Endodermal cell (in vitro differentiated cells): ENCODE measurements at places on chromosomes 12 and 14. TPM values are rescaled to one million over a fixed set of nuclear protein-coding genes. Genes with fewer than 3 reads are reported as not detected.

Gene TMTC1
- total RNA-seq, result 65.7 and 71.0 TPM in 2 replicates

Gene ZBTB39
- 21.7 and 22.1 TPM in 2 replicates for total RNA-seq

Gene GLT8D2
- total RNA-seq, result 0.69 to 1.8 TPM (median 1.7 TPM) in 3 replicates

Gene CLEC6A
- not detected in 3 replicates for total RNA-seq

Gene FGF6
- not detected in 3 replicates for total RNA-seq

Gene ADGRD1
- total RNA-seq, result 2.1 to 3.4 TPM (median 2.9 TPM) in 3 replicates

- no peak overlapping the region for H3K4me3 ChIP-seq
- H3K27ac ChIP-seq, result no peak overlapping the region
- no peaks in the 10 kb centered on the region for H3K27me3 ChIP-seq
- DNase-seq, result no peak
- peaks cover 19% of the 10 kb centered on the region for H3K36me3 ChIP-seq
Measured at GRCh38 chr14:60878536-60878935, 102.3 kb downstream of the TRMT5 start.

DNA sequence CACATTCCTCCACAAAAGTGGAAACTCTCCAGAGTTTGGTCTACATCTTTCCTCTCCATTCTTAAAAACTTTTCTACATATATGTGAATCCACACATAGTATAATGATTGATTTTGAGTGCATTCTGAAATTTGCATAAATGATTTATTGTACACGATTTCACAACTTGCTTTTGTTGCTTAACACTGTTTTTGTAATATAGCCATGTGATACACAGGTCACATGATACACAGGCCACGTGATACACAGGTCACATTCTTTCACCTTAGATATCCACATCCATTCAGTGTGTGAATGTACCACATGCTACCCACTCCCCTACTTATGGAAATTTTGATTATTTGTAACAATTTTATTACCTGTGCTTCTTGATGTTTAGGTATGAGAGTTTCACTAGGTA lies 319.1 kb downstream of the ZFP36L1 start:
- no peaks in the 10 kb centered on the region for H3K36me3 ChIP-seq
- H3K27me3 ChIP-seq, result no peaks in the 10 kb centered on the region
- H3K27ac ChIP-seq, result no peak overlapping the region
- peaks cover 15% of the 10 kb centered on the region for H3K4me1 ChIP-seq

GRCh38 chr12:49160399-49160798 lies 28.5 kb downstream of the TUBA1A start:
- H3K4me1 ChIP-seq, result peaks cover 2% of the 10 kb centered on the region
- DNase-seq, result no peak
- H3K27ac ChIP-seq, result no peak overlapping the region
- H3K27me3 ChIP-seq, result no peaks in the 10 kb centered on the region

DNA sequence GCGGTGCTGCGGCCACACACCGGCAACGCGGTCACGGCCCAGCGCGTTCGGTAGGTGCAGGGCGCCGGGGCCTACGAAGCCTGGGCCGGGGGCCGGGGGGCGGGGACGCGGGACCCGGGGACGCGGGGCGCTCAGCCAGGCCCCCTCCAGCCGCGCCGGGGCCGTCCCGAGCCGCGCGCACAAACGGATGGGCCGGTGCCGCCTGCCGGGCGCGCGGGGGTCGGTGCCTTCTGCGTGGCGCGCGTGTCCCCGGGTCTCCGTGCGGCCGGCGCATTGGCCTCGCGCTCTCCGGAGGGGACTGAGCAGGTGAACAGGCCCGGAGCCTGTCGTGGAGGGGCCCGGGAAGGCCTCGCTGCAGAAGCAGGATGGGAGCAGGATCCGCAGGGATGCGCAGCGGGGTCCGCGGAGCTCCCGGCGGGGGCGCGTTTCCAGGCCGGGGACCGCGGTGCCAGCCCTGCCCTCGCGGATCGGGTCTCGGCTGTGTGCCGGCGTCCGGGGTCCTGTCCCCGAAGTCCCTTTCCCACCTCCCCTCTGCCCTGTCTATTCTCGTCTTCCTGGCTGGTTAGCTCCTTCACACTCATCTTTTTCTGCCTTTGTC lies 421 bp downstream of the GLT1D1 start:
- peaks cover 27% of the 10 kb centered on the region for H3K36me3 ChIP-seq
- no peak for DNase-seq
- peak overlapping the region; percentile 78 for H3K4me3 ChIP-seq
- H3K27ac ChIP-seq, result peak overlapping the region; percentile 12

GRCh38 chr14:93955850-93956481 lies 20.4 kb downstream of the ASB2 start:
- no peak overlapping the region for H3K4me3 ChIP-seq
- no peaks in the 10 kb centered on the region for H3K27me3 ChIP-seq
- no peaks in the 10 kb centered on the region for H3K36me3 ChIP-seq
- no peak for DNase-seq

DNA sequence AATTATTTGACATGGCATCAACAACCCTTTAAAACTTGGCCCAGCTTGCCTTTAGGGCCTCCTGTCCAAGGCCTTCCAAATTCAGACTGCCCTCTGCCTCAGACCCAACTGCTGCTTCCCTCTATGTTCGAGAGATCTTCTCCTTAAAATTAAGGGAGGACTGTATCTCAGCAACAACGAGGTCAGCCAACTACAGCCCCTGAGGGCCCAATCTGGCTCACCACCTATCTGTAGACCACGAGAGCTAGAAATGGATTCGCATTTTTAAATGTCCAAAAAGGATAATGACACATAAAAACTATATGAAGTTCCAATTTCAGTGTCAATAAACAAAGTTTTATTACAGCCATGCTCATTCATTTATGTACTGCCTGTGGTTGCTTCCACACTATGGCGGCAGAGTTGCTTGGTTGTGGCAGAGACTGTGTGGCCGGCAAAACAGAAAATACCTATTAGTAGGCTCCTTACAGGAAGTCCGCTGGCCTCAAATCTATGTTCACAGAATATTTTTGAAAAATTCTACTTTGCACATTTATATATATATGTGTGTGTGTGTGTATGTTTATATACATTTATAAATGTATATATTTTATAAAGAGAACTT lies 1026.9 kb downstream of the BCL11B start:
- peaks cover 19% of the 10 kb centered on the region for H3K4me1 ChIP-seq
- no peaks in the 10 kb centered on the region for H3K36me3 ChIP-seq
- no peak for DNase-seq
- no peaks in the 10 kb centered on the region for H3K27me3 ChIP-seq
- H3K27ac ChIP-seq, result no peak overlapping the region

DNA sequence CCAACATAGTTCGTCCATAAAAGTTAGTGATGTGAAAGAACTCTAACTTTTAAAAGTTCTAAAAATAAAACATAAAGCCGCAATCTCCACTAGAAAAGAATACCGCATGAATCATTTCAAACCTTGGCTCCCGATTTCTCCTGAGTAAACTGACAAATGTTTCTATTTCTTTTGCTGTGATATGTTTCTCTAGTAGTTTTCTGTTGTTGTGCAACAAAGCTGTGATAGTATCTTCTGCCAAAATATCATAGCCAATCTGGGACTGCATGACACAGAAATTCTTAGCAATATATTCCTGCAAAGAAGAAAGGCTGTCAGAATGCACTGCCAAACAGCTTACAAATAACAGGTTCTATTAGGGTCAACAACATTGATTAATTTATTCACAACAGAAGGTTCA lies 174.0 kb downstream of the ITPR2 start:
- no peak overlapping the region for H3K4me3 ChIP-seq
- no peaks in the 10 kb centered on the region for H3K36me3 ChIP-seq
- DNase-seq, result no peak
- H3K27me3 ChIP-seq, result no peaks in the 10 kb centered on the region

DNA sequence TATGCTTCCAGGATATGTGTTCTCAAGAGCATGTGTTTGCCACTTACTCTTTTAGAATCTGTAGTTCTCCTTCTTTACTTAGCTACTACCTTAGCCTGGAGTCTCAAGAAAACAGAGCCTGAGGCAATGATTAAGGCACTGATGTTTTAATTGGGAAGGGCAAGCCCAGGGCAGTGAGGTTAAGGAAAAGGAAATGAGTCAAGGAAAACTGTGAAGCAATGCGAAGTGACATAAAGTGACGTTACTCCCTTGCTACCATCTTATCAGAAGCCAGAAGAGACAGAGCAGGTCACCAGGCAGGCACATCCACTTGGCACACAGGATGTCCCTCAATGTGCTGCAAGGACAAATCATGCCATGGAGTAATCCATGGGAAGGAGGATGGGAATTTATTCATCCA lies 11.3 kb upstream of the EML5 start:
- H3K27ac ChIP-seq, result no peak overlapping the region
- no peak for DNase-seq
- no peak overlapping the region for H3K4me3 ChIP-seq
- H3K4me1 ChIP-seq, result no peaks in the 10 kb centered on the region

GRCh38 chr12:109124878-109125648 lies 8.7 kb downstream of the ACACB start:
- no peak for DNase-seq
- no peak overlapping the region for H3K4me3 ChIP-seq
- no peaks in the 10 kb centered on the region for H3K4me1 ChIP-seq
- H3K27ac ChIP-seq, result no peak overlapping the region

DNA sequence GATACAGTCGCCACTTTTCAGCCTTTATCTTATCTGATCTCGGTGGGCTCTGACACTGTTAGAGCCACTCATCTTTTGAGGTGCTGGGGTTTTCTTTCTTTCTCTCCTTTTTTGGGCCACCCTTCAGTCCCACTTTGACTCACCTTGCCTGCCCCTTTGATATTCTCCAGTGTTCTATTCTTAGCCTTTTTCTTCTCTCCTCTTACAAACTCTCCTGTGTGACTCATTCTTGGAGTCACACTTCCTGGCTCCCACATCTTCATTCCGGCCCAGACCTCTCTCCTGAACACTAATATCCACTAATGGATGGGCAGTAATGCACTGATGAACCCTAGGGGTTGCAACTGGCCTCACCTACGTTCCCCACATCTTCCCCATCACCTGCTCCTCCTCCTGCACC lies 2.2 kb upstream of the DCD start:
- no peak overlapping the region for H3K4me3 ChIP-seq
- H3K4me1 ChIP-seq, result no peaks in the 10 kb centered on the region
- DNase-seq, result no peak

GRCh38 chr12:121857322-121858246 lies 1.1 kb downstream of the HPD start:
- peaks cover 10% of the 10 kb centered on the region for H3K4me1 ChIP-seq
- no peaks in the 10 kb centered on the region for H3K36me3 ChIP-seq
- H3K27me3 ChIP-seq, result no peaks in the 10 kb centered on the region
- no peak overlapping the region for H3K27ac ChIP-seq
- peak; percentile 67 for DNase-seq
- H3K4me3 ChIP-seq, result no peak overlapping the region

DNA sequence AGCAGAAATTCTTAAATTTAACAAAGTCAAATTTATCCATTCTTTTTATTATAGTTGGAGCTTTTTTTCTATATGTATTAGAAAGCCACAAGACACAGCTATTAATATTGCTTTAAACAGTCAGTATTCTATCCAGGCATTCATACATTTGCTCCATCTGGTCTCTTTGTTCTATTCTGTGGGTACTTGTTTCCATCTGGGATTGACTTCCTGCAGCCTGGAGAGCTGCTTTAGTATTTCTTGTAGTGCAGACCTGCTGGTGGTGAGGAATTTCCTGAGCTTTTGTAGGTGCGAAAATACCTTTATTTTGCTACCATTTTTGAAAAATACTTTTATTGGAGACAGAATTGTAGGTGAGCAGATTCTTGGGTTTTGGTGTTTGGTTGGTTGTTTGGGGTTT lies 29.0 kb downstream of the CCDC60 start:
- no peak for DNase-seq
- no peaks in the 10 kb centered on the region for H3K36me3 ChIP-seq
- no peak overlapping the region for H3K4me3 ChIP-seq
- peak overlapping the region; percentile 55 for H3K27ac ChIP-seq
- no peaks in the 10 kb centered on the region for H3K27me3 ChIP-seq

- no peaks in the 10 kb centered on the region for H3K27me3 ChIP-seq
- H3K4me1 ChIP-seq, result peaks cover 17% of the 10 kb centered on the region
Measured at GRCh38 chr12:122082621-122083356, 4.2 kb downstream of the MLXIP start.

GRCh38 chr14:21093769-21094681 lies 4.4 kb downstream of the ZNF219 start:
- peak overlapping the region; percentile 96 for H3K27ac ChIP-seq
- peak overlapping the region; percentile 76 for H3K4me3 ChIP-seq
- no peaks in the 10 kb centered on the region for H3K27me3 ChIP-seq
- peaks cover 44% of the 10 kb centered on the region for H3K36me3 ChIP-seq

- H3K27ac ChIP-seq, result no peak overlapping the region
- no peaks in the 10 kb centered on the region for H3K27me3 ChIP-seq
- no peak for DNase-seq
- no peaks in the 10 kb centered on the region for H3K36me3 ChIP-seq
- H3K4me3 ChIP-seq, result no peak overlapping the region
Measured at GRCh38 chr12:71268598-71269280, 110.9 kb upstream of the TSPAN8 start.

- H3K4me1 ChIP-seq, result no peaks in the 10 kb centered on the region
- no peaks in the 10 kb centered on the region for H3K27me3 ChIP-seq
- peak; percentile 52 for DNase-seq
- H3K4me3 ChIP-seq, result no peak overlapping the region
Measured at GRCh38 chr12:67593041-67593440, 55.5 kb upstream of the DYRK2 start.

- no peaks in the 10 kb centered on the region for H3K4me1 ChIP-seq
- H3K4me3 ChIP-seq, result no peak overlapping the region
- H3K27me3 ChIP-seq, result no peaks in the 10 kb centered on the region
Measured at GRCh38 chr12:93183940-93184671, 193.6 kb upstream of the NUDT4 start.

DNA sequence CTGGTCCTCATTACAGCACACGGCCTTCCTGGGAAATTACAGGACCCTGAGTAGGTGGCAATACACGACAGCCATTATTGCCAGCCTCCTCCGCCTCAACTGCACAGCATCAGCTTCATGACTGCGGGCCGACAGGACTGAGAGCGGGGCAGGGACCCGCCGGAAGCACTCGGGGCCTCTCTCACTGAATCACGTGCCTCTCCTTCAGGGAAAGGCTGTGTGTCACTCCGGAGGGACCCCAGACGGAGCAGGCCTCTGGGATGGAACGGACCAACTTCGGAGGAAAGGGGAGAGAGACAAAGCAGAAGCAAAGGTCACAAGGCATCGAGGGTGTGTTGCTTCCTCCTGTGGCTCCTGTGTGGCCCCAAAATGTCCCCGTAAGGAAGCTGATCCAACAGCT lies 90.0 kb downstream of the RNF34 start:
- H3K4me1 ChIP-seq, result peaks cover 9% of the 10 kb centered on the region
- H3K36me3 ChIP-seq, result peaks cover 23% of the 10 kb centered on the region
- H3K4me3 ChIP-seq, result no peak overlapping the region
- peak overlapping the region; percentile 22 for H3K27ac ChIP-seq

DNA sequence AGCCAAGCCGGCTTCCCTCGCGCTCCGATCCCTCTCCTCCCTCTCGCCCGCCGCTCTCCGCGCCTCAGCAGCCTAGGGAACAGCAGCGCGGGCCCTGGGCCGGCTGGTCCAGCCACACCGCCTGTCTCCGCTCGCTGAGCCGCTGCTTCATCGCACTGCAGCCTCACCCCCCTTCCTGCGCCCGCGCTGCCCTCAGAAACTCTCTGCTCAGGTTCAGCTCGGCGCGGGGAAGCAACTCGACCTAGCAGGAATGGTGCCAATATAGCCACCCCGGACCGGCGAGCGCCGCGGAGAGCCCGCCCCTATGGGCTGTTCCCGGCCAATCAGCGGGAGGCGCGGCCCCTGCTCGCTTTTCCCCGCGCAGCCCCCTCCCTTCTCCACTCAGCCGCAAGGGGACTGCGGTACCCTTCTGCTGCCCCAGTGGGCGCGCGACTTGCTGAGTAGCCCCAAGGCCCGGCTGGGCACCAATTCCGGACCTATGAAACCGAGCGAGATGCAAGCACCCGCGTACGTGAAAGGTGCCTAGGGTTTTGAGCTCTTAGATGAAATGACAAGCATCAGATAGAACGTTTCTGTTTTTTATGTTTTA lies at the start of gene ADAMTS20:
Gene ADAMTS20, minus strand, starts transcription at position 233 of the 589 bp plus-strand sequence. CDS start 282 bp downstream, outside the sequence.
- no peaks in the 10 kb centered on the region for H3K36me3 ChIP-seq
- peaks cover 41% of the 10 kb centered on the region for H3K27me3 ChIP-seq
- H3K27ac ChIP-seq, result no peak within 1 kb of the TSS
